Hypothalamus (tissue), 51 donors: ENCODE measurements at places on chromosomes 5 and 9.

- DNase-seq, result no peak
These were observed 122.5 kb upstream of the TMEM161B start for GRCh38 chr5:88391116-88391515.

DNA sequence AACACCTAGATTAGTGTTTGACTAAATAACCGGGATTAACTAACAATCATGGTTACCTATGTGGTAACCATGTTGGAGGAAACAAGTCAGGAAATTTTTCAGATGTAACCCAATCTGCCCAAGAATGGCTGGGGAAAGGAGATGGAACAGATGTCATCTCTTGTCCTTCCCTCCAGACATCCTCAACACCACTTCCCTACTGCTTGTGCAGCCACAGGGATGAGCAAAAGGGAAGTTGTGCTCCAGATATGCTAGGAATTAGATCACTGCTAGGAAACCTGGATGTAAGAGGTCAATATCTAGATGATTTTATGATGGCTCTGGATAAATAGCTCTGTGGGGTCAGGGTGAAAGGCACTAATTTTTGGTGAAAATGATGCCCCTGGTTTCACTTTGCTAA is 61.3 kb upstream of the ELL2 start:
- no peak for DNase-seq

DNA sequence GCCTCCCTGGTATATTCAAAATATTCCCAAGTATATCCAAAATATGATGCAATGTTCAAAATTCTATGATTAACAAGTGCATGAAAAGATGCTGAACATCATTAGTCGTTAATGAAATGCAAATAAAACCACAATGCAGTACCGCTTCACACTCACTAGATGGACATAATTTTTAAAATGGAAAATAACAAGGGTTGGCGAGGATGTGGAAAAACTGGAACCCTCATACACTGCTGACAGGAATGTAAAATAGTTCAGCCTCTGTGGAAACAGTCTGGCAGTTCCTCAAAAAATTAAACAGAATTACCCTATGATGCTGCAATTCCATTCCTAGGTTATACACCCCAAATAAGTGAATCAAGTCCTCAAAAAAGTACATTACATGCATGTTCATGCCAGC is 36.1 kb upstream of the MYOT start:
- DNase-seq, result no peak

DNA sequence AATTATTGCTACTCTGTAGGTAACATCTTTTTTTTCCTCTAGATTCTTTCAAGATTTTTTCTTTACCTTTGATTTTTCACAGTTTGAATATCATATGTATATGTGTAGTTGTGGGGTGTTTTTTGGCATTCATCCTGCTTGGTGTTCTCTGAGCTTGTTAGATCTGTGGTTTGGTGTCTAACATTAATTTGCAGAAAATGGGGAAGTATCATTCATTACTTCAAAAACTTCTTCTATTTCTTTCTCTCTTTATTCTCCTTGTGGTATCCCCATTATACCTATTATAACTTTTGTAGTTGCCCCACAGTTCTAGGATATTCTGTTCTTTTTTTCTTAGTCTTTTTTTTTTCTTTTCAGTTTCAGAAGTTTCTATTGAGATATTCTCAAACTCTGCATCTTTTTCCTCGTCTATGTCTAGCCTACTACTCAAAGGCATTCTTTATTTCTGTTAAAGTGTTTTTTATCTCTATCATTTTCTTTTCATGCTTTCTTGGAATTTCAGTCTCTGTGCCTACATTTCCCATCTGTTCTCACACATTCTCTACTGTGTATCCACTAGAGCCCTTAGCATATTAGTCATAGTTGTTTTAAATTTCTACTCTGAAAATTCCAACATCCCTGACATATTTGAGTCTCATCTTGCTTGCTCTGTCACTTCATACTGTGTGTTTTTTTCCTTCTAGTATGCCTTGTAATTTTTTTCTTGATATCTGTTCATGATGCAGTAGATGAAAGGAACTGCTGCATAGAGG is 60.1 kb upstream of the GNA14 start:
- no peak for DNase-seq

- no peak for DNase-seq
These were observed 78.8 kb upstream of the TNFAIP8 start for GRCh38 chr5:119276978-119277377.

- no peak for DNase-seq
These were observed 193.1 kb upstream of the PDE4D start for GRCh38 chr5:60086583-60086982.

DNA sequence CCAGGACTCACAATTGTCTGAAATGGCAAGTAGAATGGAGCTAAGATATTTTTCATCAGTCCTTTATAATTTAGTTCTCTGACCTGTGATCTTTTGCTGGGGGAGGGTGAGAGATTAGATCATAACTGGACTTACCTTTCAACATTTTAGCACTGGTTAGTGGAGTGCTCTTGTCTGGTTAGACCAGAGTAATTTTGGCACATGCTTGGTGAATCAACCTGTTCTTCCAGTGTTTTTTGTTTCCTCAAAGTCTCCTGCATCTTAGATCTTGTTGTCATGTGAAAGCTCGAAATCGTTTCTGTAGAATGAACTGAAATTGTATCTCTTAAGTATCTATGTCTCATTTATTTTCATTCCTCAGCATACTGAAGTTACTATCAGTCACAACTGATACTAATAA is 122.4 kb downstream of the TLE4 start:
- DNase-seq, result no peak

DNA sequence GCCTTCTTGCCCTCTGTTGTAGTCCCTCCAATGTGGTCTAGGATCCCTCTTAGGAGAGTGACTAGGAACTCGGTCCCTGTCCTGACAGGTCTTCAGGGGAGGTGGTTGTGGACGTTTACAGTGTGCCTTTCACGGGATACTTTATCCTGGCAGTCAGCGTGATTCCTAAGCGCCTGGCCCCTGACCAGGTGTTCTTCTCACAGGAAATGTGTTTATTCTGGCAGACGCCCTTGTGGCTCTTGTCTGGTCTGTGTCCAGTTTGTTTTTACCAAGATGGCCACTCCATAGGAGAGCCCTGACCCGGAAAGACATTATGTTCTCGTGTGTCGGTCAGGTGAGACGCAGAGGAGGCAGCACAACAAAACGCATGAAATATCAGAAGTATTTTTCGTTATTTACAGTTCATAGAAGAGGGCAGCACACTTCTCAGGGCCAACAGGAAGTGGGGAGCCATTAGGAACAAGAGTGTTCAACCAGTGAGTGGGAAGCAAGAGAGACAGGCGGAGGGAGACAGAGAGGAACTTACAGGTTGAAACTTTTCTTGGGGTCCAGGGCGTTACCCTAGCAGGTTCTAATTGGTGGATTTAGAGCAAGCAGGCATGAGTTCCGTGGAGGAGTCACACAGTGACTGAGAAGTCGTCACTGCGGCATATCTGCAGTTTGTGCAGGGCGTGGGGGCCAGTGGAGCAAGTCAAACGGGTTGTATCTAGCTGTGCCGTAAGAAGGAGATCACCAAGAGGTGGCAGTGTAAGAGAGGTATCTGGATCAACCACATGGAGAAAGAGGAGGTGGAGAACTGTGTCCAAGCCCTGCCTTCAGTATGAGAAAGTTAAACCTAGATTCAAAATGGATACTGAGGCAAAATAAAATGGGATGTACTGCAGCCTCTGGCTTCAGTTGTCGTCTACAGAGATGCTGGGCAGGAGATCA is 412.9 kb downstream of the ZSWIM6 start:
- DNase-seq, result no peak

GRCh38 chr5:3858524-3858923 is 262.9 kb downstream of the IRX1 start:
- no peak for DNase-seq

- DNase-seq, result no peak
These were observed 50.7 kb downstream of the SPEF2 start for GRCh38 chr5:35668319-35668718.

- DNase-seq, result no peak
These were observed 502.8 kb downstream of the BNC2 start for GRCh38 chr9:16367605-16368231.

DNA sequence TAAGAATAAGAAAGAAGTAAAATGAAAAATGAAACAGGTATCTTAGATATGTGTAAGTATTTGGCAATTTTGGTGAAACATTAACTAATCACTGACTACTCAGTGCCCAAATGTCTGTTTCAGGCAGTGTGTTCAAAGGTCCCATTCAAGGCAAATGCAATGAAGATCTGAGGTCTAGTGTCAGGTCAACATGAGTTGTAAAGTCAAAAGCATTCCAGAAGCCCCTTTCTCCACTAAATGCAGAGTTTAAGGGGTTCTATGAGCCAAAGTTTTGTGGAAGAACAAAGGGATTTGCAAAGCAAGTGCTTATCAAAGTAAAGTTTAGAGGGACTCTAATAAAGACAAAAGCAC is 71.0 kb upstream of the GPBP1 start:
- no peak for DNase-seq
